Left colon (tissue), 2 donors: ENCODE measurements at places on chromosomes 2 and 18. TPM values are rescaled to one million over a fixed set of nuclear protein-coding genes. Genes with fewer than 3 reads are reported as not detected.

GRCh38 chr2:193276069-193276468 is 1081.3 kb upstream of the TMEFF2 start:
- no peak for DNase-seq

The CNDP1 gene
- not detected for total RNA-seq

GRCh38 chr18:59837586-59837985 is 62.2 kb upstream of the PMAIP1 start:
- no peak for DNase-seq

DNA sequence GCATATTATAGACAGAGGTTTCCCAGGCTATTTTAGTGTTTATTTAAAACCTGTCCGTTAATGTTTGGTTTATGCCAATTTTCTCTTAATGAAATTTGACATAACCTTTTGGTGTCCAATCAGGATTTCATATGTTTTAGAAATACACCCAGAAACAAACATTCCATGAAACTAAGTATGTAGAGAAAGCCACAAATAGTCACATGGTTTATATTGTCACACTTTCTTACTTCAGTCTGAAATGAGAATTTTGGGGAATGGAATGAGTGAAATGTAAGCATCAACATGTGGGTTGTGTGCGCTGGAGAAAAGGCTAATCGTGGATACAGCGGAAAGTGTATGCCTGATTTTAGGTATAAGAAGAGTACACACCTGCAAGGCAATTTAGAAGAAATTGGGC is 277.0 kb upstream of the RAB12 start:
- no peak for DNase-seq

DNA sequence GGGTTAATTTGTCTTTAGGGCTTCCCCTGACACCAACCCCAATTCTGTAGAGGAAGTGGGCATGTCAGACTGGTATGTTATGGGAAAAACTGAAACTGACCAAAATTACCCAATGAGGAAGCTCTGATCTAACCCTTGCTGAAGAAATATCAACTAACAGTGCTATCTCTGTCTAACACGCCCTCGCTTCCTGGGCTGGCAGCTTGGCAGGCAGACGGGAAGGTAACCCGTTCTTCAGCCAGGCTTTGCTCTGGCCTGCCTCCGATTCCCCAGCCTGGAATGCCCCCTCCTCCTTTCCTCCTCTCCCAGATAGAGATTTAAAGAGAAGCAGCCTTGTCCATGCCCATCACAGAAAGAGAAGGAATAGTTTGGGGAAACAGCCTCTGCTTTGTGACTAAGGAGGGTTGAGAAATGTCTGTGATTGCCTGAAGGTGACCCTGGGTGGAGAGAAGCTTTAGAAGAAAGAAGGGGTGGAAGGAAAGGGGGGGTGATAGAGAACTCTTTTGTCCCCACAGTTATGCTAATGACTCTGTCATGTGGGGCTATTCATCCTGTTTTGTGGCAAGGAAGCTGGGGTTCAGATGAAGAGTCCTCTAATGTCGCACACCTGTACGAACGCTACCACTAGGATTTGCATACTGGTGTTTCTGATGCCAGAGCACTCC is 15.4 kb downstream of the HK2 start:
- peak; percentile 65 for DNase-seq

GRCh38 chr2:237631801-237632585 is 4.6 kb downstream of the LRRFIP1 start:
- DNase-seq = no peak

DNA sequence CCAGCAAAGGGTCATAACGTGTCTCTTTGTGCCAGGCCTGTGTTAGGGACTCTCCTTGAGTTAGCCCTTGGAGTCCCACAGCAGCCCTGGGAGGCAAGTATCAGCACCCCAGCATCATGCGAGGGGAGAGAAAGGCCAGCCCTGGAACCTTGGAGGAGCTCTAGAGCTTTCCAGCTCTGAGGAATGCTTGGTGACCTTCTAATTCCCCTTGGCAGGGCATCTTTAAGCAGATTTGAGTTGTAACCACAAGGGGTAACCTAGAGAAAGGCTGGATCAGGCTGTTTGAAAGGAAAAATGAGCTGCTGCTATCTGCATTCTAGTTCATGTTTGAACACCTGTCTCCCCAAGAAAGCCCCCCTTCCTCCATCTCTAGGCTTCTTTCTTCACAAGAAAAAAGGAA is 23.8 kb upstream of the ODC1 start:
- DNase-seq = no peak

The SLC5A7 gene
- 0.36 TPM for total RNA-seq

The LOXHD1 gene
- 0.15 TPM for total RNA-seq

DNA sequence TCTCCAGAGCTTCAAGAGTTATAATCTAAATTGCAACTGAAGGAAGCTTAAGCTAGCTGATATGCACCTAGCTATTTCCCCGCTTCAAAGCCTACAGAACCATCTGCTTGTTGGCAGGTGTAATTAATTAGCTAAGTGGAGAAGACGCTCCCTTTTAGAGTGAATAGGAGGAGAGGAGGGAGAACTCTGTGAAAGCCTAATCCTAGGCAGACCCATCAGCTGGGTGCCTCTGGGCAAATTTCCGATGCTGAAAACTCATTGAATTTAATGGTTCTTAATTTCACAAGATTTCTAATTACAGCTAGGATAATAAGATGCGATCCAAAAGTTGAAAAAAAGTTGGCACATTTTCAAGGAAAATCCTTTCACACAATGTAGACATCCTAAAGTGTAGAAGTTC is 735.9 kb downstream of the ERBB4 start:
- no peak for DNase-seq

The ITGB6 gene
- 28.0 TPM for total RNA-seq

- no peak for DNase-seq
Measured at GRCh38 chr2:149877074-149877473, 289.5 kb upstream of the MMADHC start.

DNA sequence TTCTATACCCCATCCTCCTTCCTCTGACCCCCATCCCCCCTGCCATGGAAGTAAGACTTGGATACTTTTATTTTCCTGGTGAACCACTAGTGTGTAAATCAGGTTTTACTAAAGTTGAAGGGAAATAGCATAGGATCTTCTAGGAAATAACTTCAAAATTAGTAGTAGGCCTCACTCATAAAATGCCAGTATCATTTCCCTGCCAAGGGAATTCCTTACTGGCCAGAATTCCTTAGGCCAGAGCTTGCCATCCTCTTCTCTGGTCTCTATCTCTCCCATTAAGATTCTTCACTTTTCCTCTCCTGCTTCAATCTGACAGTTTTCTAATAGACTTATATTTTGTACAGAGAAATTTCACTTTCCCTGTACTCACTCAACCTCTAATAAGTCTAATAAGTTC is 322.8 kb upstream of the TANK start:
- DNase-seq = no peak

The CXCR1 gene
- total RNA-seq = not detected

The CYS1 gene
- total RNA-seq = 1.6 TPM

The GREB1 gene
- 0.85 TPM for total RNA-seq

The PDIA6 gene
- 147 TPM for total RNA-seq

DNA sequence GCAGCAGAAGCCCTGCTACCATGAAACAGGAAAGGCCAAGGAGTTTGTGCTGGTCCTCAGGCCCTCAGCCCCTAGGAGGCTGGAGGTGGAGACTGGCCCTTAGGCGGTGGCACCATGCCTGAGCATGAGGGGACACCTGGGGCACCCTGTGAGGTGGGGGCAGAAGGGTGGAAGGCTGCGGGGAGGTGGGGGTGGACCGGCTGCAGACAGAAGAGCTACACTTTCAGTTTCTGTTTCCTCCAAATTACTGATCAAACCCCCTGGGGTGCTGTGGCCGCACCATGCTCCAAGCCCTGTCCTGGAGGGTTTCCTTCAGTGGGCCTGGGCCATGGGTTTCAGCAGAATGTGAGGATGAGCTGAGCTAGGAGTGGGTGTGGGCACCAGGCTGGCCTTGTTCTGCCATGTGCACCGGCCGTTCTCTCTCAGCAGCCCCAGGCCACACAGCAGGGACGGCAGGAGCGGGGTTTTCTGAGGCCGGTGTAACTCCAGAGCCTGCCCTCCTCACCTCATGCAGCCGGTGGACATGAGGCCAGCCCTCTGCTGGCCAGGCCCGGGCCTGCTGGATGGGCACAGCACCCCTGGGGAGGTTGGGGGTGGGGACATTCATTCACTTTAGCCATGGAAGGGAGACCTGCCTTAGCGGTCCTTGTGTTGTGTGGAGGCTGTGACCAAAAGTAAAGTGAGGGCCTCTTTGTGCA is 51.5 kb downstream of the PLEKHB2 start:
- DNase-seq = no peak

DNA sequence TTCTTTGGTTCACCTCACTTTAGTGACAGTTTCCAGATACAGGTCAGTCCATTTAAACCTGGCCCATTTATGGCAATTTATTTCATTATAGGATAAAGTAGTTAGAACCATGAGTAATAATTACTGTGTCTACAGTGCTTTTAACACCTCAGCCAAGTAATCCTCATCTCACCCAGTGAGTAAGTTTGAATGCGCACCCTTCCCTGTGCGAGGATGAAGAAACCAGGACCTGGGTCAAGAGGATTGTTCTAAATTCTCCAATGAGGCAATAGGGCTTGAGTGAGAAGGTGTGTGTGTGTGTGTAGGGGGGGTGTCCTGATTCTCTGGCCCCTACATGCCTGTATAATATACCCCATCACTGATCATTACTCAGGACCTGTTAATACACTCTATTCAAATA is 854 bp upstream of the MYO1B start:
- no peak for DNase-seq

GRCh38 chr2:222179592-222179991 is 119.2 kb downstream of the PAX3 start:
- DNase-seq = no peak

DNA sequence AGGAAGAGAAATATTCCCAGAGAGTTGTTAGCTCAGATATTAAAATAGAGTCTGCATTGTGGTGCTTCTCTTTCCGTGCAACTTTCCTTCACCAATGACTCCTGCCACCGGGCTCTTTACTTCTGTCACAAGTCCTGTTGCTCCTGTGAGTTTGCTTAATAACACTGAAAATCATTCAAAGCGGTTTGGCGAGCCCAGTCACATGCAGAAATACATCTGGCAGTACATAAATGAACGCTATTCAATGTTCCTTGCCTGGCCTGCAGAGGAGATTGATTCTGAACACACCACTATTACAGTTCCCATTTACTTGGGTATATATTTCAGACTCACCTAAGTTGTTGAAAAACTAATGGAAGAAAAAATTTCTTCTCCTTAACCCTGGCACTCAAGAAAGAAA is 276.6 kb downstream of the ZNF521 start:
- DNase-seq = no peak

The ALLC gene
- not detected for total RNA-seq

DNA sequence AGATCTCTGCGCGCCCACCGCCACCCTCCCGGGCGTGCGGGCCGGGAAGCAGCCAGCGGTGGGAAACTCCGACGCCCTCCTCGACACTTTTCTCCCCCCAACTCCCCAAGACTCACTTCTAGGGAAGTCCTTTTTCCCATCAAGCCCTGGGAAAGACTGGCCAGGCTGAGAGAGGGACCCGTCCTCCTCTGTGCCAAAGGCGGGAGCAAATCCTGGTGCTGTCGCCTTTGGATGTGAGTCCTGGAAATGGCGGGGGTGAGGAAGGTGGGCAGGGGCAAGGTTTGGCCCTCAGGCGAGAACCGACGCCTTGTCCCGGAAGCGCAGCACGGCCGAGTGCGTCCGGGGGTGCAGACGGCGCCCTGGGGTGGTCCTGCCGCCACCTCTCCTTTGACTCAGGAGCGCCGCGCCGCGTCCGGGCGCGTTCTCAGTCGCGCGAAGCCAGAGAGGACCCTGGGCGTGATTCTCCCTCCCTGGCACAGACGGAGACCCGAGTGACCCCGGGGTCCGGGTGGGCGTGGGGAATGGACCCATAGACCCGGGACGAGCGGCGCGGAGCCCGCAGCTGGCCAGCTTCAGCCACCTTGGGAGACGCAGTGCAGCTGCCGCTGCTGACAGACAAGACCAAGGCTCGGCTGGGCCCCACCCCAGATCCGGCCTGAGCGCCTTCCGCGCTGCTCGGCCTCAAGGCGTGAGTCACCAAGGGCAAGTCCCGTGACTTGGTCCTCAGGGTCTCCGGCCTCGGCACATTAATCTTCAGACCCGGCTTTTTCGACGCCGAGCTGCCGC is 3.5 kb upstream of the LBX2 start:
- peak; percentile 87 for DNase-seq

DNA sequence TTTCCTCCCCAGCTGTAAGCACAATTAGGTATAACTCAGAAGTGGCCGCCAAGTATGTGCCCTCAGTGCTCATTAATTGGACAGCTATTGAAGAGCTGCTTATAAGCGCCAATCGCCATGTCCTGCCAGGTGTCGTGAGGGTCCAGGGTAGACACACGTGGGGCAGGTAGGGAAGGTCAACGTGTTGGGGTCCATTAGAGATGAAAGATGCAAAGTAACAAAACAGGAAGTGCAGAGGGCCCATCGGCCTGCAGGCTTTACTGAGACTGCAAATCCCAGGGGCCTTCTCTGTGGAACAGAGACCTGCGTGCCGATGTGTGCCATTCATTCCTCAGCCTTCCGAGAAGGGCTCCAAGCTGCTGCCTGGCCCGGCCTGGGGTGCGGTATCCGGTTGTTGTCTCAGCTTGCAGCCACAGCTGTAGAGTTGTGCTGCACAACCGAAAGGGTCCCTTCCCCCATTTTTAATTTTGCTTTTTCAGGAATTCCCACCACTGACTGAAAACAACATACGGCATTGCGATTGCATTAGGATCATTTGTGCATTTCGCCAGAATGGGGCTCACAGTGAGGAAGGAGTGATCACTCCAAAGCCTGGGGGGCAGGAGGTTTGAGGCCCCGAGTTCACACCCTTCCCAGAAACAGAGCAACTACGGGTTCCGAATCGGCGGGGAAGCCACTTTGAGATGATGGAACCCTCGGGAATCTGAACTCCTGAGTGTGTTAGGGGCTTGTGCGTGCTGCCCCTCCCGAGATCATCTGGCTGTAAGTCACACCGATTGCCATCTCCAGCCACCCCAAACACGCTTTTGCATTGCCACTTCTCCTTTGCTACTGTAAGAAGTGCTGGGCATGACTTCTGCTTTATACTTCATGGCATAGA is 94.3 kb downstream of the TSHZ1 start:
- DNase-seq = no peak

The DCDC2C gene
- not detected for total RNA-seq

- DNase-seq = no peak
Measured at GRCh38 chr18:70387027-70387426, 98.2 kb downstream of the SOCS6 start.

- DNase-seq = no peak
Measured at GRCh38 chr2:18593496-18593895, 4.1 kb upstream of the NT5C1B start.

- DNase-seq = no peak
Measured at GRCh38 chr2:191983591-191983990, 136.7 kb upstream of the CAVIN2 start.

- DNase-seq = no peak
Measured at GRCh38 chr2:181684454-181685149, 4.3 kb upstream of the NEUROD1 start.

The CKAP2L gene
- total RNA-seq = 4.7 TPM

GRCh38 chr2:203678971-203679370 is 27.5 kb upstream of the CD28 start:
- DNase-seq = no peak

DNA sequence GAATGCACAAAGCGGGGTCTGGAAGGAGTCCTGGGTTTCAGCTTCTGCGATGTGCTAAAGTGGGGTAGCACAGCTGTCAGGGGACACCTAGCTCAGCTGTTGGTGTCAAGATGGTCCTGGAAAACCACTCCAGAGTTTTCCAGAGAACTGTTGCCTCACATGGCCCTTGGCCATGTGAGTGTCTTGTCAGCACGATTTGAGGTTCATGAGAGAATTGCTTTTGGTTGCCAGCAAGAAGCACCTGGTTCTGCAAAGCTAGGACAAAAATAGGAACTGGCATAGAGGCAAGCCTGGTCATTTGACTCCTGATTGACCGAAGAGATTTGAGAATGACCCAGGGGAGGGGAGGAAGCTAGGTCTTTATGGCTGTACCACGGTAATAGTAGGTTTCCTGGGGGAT is 50.4 kb upstream of the CTLA4 start:
- DNase-seq = no peak

- DNase-seq = no peak
Measured at GRCh38 chr18:8623549-8624106, 14.4 kb downstream of the RAB12 start.
